CD4-positive, alpha-beta T cell treated with Interleukin-4 for 4 hours (primary cell): ENCODE measurements at places on chromosomes 3 and 15.
A peak's percentile ranks its signal among the peaks of the same experiment; 100 is the strongest.

DNA sequence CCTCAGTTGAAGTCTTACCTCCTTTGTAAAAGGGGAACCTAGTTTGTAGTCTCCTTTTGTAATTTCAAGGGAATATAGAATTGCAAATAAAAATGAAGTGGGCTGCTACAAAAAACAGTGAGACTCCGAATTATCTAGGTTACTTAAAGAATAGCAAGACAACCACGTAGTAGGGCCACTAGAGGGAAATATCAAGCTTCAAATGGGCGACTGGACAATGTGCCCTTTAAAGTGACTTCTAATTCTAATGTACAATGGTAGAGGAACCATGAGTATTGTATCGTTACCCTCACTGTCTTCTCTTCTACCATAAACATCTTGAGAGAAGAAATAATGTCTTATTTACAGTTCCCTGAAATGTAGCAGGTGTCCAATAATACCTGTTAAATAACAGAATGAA is 56.3 kb downstream of the TP63 start:
- no peak for DNase-seq

GRCh38 chr3:126110431-126111125 is 26.7 kb upstream of the SLC41A3 start:
- no peak for DNase-seq

DNA sequence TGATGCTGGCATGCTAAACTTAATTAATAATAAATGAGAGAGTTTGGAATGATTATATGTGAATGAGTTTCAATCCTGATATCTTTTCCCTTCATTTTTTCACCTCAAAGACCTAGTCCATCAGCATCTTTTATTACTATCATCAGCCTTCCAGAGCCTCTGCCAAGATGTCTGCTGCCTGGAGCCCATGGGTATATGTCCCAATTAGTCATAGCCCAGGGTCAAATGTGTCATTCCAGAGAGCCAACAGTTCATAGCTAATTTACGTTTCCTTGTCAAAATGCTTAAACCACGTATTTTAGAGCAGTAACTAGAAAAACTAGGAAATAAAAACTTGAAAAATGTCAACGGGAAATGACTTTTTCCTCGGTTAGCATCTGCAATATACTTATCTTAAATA is 457.9 kb downstream of the SI start:
- DNase-seq, result no peak

DNA sequence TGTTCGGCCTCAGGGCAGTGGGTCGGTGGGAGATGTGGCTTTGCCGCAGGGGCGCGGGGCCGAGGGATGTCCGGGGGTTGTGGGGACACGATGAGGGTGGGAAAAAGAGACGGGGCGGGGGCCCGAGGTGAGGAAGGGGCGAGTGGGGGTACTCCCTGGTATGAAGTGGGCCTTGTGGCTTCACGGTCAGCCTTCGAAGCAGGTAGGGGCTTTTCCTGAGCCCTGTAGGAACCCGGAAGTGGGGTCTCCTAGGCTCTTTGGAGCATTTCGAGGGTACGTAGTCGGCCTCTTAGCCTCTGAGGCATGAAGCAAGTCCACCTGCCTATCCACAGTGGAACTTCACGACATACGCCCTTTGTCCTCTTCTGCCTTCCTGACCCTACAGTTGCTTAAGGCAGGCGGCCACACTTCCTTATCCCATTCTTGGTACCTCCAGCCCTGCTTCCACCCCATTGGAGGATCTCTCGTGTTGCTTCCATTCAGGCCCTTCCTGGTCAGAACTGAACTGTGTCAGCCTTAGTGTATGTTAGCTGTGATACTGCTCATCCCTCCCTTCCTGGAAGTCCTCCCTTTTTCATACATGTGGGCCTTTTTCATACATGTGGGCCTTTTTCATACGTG is 389 bp downstream of the ARPC4 start:
- peak; percentile 24 for DNase-seq
